SK-N-SH (cell line): ENCODE measurements at places on chromosomes 3 and 15. TPM values are rescaled to one million over a fixed set of nuclear protein-coding genes. Genes with fewer than 3 reads are reported as not detected.
A peak's percentile ranks its signal among the peaks of the same experiment; 100 is the strongest.

The SPSB4 gene
- polyA plus RNA-seq, result 0.10 and 0.21 TPM in 2 replicates

The LCMT2 gene
- 7.1 and 9.6 TPM in 2 replicates for polyA plus RNA-seq

The SMC4 gene
- 18.8 and 26.1 TPM in 2 replicates for polyA plus RNA-seq

The CCDC39 gene
- not detected in 2 replicates for polyA plus RNA-seq

The AHSG gene
- not detected in 2 replicates for polyA plus RNA-seq

The TRMT10C gene
- 13.7 and 16.1 TPM in 2 replicates for polyA plus RNA-seq

The ERC2 gene
- polyA plus RNA-seq, result 1.6 and 2.4 TPM in 2 replicates

- no peak for DNase-seq
These were observed 544 bp upstream of the MYO1E start for GRCh38 chr15:59373215-59373614.

GRCh38 chr3:42725454-42725853, 22.9 kb upstream of the HHATL start:
- no peak for DNase-seq

- no peak for DNase-seq
These were observed 77.6 kb downstream of the COL6A5 start for GRCh38 chr3:130423064-130423463.

DNA sequence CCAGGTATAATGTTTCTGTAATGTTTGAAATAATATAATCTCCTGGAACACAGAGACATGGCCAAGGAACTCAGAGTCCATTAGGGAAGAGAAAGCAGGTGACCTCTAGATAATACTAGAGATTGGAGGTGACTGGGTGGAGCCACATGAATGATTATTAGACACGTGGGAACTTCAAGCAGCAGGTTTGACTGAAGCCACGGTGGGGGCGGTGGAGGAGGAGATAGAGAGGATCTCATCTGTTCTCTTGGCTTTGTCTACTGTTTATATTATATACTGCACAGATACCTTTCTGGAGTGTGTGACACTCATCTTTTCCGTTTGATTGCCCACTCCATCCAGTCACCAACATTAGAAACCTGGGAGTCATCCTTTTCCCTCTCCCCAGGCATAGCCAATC, 33.7 kb downstream of the KIF7 start:
- no peak for DNase-seq

- no peak for DNase-seq
These were observed 13.1 kb upstream of the SETD5 start for GRCh38 chr3:9384141-9384828.

DNA sequence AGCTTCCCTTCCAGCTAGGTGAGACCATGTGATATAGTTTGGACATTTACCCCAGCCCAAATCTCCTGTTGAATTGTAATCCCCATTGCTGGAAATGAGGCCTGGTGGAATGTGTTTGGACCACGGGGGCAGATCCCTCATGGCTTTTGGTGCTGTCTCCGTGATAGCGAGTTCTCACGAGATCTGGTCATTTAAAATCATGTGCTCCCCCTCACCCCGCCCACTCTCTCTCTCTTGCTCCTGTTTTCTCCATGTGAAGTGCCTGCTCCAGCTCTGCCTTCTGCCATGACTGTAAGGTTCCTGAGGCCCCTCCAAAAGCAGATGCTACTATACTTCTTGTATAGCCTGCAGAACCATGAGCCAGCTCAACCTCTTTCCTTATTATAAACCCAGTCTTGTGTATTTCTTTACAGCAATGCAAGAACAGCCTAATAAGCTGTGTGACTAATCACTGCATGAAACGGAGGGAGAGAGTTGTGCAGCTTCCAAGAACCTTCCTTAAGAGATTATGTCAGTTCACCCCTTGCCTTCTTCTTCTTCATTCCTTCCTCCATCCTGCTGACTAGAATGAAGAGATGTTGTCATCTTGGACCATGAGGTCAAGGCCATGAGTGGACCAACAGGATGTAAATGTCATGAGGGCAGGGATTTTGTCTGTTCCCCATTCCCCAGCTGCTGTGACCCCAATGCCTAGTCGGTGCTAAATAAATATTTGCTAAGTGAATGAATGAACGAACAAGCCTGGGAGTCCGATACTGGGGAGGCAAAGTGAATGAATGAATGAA, 91.0 kb downstream of the CPN2 start:
- no peak for DNase-seq

DNA sequence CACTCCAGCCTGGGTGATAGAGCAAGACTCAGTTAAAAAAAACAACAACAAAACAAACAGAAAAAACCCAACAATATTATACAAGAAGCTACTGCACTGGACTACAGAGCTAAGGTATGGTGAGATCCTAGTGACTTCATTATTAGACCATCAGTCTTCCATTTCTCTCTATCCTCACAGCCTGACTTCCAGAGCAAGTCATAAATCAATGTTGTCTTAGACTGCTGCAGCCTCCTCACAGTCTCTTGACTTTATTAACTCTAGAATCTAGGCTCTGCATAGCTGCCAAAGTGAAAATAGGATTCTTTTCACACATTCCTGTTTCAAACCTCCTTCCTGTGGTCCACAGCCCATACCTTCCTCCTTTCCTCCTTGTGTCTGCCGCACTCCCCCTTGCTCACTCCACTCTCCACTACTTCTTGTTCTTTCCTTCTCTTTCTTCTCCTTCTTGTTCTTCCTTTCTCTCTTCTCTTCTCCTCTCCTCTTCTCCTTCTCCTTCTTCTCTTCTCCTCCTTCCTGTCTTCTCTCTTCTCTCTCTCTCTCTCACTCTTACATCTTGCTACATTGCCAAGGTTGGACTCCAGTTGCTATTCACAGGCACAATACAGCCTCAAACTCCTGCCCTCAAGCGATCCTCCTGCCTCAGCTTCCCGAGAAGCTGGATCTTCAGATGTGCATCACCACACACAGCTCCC, 49.4 kb downstream of the CCR4 start:
- DNase-seq, result no peak

DNA sequence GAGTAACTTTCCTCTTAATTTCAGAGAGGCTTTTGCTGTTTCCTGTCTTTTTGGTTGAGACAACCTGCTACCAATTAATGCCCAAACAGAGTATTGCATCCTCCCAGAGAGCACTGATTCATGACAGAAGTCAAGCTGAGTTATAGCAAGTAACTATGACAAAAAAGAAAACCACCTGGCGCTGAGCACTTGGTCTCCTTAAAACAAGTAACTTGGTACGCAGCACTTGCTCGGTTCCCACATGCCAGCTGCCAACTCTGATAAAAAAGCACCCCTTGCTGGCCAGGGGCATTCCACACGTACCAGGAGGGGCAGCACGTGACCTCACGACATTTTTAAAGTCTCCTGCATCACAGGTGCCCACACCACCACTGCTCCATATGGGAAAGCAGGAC, 13.5 kb upstream of the MYO5C start:
- no peak for DNase-seq

GRCh38 chr3:94440767-94441493, 378.1 kb downstream of the NSUN3 start:
- no peak for DNase-seq

- no peak for DNase-seq
These were observed 61.7 kb upstream of the KCNMB2 start for GRCh38 chr3:178474526-178474925.

GRCh38 chr15:64026591-64026990, 19.7 kb downstream of the DAPK2 start:
- DNase-seq, result no peak

GRCh38 chr3:195149292-195150030, 121.5 kb downstream of the XXYLT1 start:
- DNase-seq, result peak; percentile 75

GRCh38 chr3:184348057-184348382, 10.6 kb downstream of the FAM131A start:
- no peak for DNase-seq

DNA sequence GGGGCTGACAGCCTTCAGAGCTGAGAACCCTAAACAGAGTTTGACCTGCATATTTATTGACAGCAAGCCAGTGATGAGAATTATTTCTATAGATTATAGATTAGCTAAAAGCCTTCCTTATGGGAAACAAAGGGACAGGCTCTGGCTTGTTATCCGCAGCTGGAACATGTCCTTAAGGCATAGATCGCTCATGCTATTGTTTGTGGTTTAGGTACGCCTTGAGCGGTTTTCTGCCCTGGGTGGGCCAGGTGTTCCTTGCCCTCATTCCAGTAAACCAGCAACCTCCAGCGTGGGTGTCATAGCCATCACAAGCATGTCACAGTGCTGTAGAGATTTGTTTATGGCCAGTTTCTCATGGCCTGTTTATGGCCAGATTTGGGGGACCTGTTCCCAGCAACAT, 10.2 kb upstream of the FAH start:
- DNase-seq, result no peak

DNA sequence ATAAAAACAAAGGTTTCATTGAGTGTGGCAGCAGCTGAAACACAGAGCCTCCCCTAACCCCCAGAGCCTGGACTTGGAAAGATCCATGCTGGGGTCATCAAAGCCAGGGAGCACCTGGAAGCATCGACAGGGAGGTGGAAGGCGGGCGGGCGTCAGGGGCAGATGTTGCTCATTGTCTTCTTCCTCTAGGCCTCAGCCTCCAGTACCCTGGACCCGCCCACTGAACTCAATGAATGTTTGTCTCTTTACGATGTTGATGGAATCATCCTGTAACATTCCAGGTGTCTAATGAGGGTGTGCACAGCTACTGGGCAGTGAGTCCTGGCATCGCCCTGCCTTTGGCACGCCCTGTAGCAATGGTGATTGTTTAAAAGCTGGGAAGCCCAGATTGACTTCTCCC, 9.8 kb downstream of the GP5 start:
- DNase-seq, result peak; percentile 10

GRCh38 chr3:15460891-15461531, 33.6 kb downstream of the EAF1 start:
- DNase-seq, result peak; percentile 82

GRCh38 chr3:127694467-127695215, 21.9 kb downstream of the ABTB1 start:
- peak; percentile 71 for DNase-seq

GRCh38 chr15:84715441-84716035, 401 bp downstream of the SEC11A start:
- peak; percentile 27 for DNase-seq

- no peak for DNase-seq
These were observed 68.0 kb downstream of the CHL1 start for GRCh38 chr3:264394-265156.

DNA sequence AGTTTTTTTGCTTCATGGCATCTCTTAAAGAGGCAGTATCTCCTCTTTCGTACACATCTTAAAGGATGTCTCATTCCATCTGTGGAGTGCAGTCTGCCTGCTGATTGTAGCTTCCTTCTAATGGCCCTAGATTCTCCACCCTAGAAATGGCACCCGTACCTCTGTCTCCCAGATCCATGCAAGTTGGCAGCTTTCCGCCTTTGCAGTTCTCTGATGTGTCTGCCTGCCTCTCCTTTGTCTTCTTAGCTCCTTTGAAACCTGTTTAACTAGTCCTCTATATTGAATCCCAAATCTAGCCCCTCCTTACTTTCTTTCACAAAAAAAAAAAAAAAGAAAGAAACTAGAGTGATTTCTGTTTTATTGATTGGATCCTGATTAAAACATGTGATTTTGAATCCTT, 1025.0 kb downstream of the ZPLD1 start:
- DNase-seq, result no peak

- no peak for DNase-seq
These were observed 35.4 kb upstream of the TSC22D2 start for GRCh38 chr3:150372722-150373121.

DNA sequence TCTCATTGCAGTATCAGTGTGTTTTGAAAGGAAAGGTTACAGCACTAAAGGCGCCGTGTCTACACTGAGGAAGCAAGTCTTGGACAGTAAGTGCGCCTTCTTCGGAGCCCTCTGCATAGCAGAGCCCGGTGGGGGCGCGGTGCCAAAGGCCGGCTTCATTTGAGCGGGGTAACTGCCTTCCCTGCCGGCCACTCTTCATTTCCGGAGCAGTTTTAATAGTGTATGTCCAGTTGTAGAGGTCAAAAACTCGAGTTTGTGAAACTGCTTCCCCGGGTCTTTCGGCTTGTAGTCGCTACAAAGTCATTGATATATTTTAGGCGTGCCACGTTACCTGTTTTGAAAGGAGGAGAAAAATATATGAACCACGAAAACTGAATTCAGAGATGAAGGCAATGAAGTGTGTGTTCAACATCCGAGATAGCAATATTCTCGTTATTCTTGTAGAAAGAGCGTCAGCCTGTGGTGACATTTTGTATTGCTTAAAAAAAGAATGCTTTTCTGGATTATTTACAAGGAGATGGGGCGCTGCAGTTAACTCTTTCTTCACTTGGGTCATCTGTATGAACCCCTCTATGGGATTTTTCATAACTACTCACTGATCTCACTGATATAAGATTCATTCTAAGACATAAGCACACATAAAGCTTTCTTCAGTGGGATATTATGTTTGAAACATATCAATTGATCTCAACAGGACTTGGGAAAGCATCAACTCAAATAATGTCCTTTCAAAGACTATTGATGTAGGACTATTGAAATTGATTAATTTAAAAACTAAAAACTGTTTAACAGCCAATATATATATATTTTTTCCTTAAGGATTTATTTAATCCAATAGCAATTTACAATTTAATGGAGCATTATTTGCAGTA, 3.0 kb downstream of the ALCAM start:
- peak; percentile 47 for DNase-seq

GRCh38 chr15:71691458-71692417, 118.6 kb upstream of the NR2E3 start:
- DNase-seq, result no peak

DNA sequence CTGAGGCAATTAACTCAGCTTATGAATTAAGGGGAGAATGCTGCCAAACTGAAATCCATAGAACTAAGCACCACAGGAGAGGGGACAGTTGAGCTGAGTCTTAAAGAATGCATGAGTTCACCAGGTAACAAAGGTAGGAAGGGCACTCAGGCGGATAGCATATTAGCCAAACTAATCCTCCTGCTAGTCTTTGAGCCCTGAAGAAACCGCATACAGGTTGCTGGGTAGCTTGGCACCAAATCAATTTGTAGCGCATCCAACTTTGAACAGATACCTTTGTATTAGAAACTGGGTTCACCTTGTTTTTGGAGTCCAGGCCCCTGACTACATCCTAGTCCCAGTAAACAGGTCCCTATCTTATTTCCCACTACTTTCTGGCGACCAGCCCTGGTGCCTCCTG, 93.7 kb downstream of the FRMD4B start:
- DNase-seq, result no peak

- no peak for DNase-seq
These were observed 23.5 kb downstream of the PAQR9 start for GRCh38 chr3:142940000-142940399.

DNA sequence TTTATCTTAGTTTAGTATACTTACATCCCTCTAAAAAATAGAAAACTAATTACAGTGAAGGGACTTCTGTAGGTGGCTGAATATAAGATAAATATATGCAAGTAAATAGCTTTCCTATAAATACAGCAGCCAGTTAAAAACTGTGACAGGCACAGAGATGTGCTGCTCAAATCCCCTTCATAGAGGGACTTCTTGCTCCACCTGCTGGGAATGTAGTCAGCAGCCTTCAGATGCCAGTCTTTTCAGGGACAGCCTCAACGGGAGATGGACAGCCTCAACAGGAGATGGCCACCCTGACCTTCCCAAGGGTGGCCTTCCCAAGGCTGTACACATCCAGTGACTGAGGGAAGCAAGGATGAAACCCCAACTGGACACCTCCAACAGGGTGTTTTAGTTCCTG, 15.7 kb upstream of the PRR23E start:
- DNase-seq, result no peak
